Stimulated activated CD8-positive, alpha-beta memory T cell treated with anti-CD3 and anti-CD28 coated beads, Interleukin-15, amount 100 ng/mL, for 24 hours (primary cell): ENCODE measurements at places on chromosomes 4 and X.

GRCh38 chr4:81049907-81050306 is 19.4 kb downstream of the BMP3 start:
- no peak for DNase-seq

GRCh38 chrX:150854856-150855255 is 43.6 kb downstream of the CD99L2 start:
- no peak for DNase-seq

GRCh38 chrX:112043997-112044396 is 38.6 kb downstream of the TRPC5 start:
- no peak for DNase-seq

- DNase-seq = no peak
These were observed 84.0 kb downstream of the RTL9 start for GRCh38 chrX:110442635-110443034.

DNA sequence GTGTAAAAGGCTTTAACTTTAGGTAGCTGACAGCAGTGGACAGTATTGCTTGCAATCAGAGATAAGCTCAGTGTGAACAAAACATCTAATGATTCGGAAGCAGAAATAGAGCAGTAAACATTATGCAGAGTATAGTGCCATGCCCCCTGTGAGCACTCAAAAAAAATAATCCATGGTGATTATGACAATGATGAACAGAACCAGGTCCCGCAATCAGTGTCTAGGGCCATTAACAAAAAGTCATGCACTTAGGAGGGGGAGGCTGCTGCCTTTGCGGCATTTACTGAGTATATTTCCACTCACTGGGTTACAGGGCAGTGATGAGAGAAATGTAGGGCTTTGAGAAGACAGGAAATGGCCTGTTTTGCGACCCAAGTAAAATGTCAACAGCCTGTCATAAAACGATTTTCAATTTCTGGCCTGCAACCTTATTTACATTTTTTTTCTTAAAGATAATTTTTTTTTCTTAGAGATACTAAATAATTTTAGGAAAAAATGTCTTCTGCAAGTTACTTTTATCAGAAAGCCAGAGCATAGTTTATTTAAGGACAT is 27.3 kb upstream of the NEIL3 start:
- DNase-seq = no peak

DNA sequence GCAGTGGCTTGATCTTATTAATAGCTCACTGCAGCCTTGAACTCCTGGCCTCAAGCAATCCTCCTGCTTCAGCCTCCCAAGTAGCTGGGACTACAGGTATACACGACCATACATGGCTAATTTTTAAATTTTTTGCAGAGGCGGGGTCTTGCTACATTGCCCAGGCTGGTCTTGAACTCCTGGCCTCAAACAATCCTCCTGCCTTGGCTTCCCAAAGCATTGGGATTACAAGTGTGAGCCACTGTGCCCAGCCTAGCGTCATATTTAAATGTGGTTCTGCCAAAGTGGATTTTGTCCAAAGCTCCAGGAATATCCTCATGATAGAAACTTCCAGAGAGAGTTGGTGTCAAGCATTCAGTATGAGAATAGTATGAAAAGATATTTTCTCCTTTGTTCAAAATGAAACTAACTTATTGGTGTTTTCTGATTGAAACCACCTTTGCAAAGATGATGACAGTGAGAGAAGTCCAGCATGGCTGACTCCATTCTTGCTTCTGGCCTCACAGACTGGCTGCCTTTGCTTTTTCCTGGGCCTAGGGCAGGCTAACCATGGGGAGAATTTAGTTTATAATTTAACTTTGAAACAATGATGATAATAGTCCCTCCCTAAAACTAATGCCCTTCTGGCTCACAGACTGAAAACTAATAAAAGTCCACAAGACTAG is 129.0 kb downstream of the C4orf51 start:
- DNase-seq = no peak

- DNase-seq = no peak
These were observed 300.1 kb upstream of the TRAM1L1 start for GRCh38 chr4:117385526-117385925.

GRCh38 chr4:26433556-26433955 is 56.7 kb downstream of the CCKAR start:
- DNase-seq = no peak

GRCh38 chrX:31036895-31037294 is 34.9 kb downstream of the FTHL17 start:
- no peak for DNase-seq
